ENCODE measurements at places on chromosomes 4 and X. TPM values are rescaled to one million over a fixed set of nuclear protein-coding genes. Genes with fewer than 3 reads are reported as not detected.

GRCh38 chrX:15073313-15073712 is 196.6 kb downstream of the ASB9 start:
- DNase-seq = no peak

DNA sequence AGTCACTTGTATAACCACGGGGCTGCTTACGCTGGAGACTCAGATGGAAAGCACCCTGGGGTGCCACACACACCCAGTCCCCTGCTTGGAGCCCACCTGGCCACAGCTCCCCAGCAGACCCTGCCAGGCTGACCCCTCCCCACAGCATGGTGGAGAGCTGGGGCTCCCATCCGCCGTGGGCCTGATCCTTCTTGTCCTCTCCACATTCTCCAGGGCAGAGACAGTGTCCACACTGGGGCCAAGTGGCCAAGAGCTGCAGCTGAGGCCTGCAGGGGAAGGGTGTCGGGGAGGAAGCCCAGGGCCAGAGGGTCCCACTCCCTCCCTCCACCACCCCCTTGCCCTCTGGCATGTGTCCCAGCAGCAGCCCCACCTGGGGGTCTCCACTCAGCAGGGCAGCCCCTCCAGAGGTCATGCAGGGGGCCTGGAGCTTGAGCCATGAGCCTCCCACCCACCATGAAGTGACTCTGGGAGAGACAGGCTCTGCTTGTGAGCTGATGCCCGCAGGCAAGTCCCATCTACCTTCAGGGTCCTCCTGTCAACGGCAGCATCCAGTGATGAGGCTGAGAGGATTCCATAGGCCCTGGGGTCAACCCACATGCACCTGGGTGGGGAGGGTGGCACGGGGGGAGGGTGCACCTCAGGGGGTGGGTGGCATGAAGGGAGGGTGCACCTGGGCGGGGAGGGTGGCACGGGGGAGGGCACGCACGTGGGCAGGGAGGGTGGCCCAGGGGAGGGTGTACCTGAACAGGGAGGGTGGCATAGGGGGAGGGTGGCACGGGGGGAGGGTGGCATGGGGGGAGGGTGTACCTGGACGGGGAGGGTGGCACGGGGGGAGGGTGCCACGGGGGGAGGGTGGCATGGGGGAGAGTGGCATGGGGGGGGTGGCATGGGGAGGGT is 56.4 kb downstream of the FAM53A start:
- peak; percentile 21 for DNase-seq

EBP gene
- 43.4 TPM for polyA plus RNA-seq

- no peak for DNase-seq
Measured at GRCh38 chr4:173194157-173194556, 25.5 kb downstream of the GALNT7 start.

- no peak for DNase-seq
Measured at GRCh38 chrX:133005042-133005441, 46.6 kb upstream of the HS6ST2 start.

DNA sequence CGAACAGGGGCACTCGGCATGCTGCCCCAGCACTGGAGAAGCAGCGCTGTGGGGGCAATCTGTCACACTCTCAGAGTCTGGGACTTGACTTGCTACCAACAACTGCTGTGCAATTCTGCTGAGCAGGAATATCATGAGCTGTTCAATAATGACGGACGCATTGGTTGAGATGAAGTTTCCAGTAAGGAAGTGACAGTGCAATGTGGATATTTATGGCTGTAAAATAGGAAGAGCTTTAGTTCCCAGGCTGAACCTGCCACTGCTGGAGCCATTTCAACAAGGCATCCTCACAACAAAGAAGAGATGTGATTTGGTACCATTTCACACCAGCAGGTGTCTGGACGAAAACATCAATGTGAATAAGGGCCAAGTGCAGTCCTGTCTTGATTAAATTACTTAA is 24.2 kb downstream of the CHST7 start:
- no peak for DNase-seq

TMEM192 gene
- polyA plus RNA-seq = 8.7 TPM

- DNase-seq = no peak
Measured at GRCh38 chr4:182010876-182011275, 232.3 kb upstream of the TENM3 start.

DNA sequence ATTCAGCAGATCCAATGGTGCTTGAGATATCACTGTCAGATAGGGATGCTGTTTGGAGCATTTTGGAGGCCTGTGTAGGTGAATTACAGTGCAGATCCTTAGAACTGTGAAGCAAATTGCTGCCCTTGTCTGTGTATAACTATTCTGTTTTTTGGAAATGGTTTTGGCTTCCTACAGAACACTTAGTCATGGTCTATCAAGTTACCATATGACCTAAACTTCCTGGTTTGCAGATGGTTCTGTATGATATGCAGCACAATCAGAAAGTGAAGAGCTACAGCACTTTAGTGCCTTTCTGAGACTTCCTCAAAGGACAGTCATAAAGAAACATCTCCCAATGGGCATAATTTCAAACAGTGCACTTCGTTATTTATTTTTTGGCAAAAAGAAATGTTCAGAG is 688.6 kb downstream of the SH3BGRL start:
- DNase-seq = no peak

SPANXN1 gene
- polyA plus RNA-seq = not detected

GRCh38 chr4:1460967-1461868 is 55.0 kb upstream of the NKX1-1 start:
- DNase-seq = no peak

GRCh38 chr4:94635177-94635576 is 122.6 kb upstream of the BMPR1B start:
- DNase-seq = no peak

FGA gene
- 15.2 TPM for polyA plus RNA-seq
